Ureter (tissue), 1 donor: ENCODE measurements at places on chromosomes 1 and 21. TPM values are rescaled to one million over a fixed set of nuclear protein-coding genes. Genes with fewer than 3 reads are reported as not detected.

Gene PI4KB
- total RNA-seq: 91.5 TPM

DNA sequence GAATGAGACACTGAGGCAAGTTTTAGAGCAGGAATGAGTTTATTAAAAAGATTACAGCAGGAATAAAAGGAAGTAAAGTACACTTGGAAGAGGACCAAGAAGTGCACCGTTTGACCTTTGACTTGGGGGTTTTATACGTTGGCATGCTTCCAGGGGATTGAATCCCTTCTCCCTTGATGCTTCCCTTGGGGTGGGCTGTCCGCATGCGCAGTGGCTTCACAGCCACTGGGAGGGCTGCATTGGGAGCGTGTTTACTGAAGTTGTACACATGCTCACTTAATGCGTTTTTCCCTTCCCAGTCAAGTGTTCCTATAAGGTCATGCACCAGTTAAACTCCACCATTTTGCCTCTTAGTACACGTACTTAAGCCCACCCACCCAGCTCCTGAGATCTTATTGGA, 72.4 kb upstream of the MARK1 start:
- no peak for DNase-seq

DNA sequence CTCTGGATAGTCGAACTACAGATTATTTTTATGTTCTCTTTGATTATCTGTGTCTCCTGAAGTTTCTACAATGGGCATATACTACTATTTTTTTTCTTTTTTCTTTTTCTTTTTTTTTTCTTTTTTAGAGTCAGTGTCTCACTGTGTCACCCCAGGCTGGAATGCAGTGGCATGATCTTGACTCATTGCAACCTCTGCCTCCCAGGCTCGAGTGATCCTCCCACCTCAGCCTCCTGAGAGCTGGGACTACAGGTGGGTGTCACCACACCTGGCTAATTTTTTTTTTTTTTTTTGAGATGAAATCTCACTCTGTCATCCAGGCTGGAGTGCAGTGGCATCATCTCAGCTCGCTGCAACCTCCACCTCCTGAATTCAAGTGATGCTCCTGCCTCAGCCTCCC, 250.7 kb upstream of the KAZN start:
- DNase-seq: no peak

GRCh38 chr1:108703939-108704338, 8.8 kb upstream of the FNDC7 start:
- no peak for DNase-seq

- DNase-seq: no peak
These were observed 886.8 kb downstream of the KCNT2 start for GRCh38 chr1:195721210-195721971.

Gene SNX7
- total RNA-seq: 25.0 TPM

GRCh38 chr1:111707906-111708305, 31.3 kb downstream of the INKA2 start:
- DNase-seq: no peak

Gene SLAMF8
- total RNA-seq: 3.6 TPM

Gene TBX19
- 2.3 TPM for total RNA-seq

GRCh38 chr1:244100704-244101453, 49.8 kb downstream of the ZBTB18 start:
- DNase-seq: no peak

Gene ODF2L
- 60.4 TPM for total RNA-seq
